Stimulated activated CD4-positive, alpha-beta T cell treated with anti-CD3 and anti-CD28 coated beads, TNF-alpha, amount 100 ng/mL, for 4 hours (primary cell): ENCODE measurements at places on chromosomes 12 and 14.

DNA sequence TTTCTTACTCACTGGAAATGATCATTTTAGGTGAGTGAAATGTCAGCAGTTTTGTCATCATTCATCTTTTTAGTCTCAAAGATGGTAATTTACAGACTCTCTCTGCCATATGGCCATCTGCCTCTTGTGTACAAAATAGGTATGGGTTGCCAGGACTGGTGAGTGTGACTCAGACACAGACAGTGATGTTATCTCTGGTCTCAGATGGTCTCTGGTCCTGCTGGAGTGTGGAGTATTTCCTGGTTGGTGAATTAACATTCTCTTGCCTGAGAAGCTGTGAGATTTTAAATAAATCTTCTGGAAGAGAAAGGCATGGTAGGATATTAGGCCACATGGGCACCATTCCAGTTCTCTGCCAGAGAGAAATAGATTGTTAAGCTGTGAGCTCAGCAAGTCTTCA is 207.0 kb downstream of the ATP23 start:
- no peak for DNase-seq

- no peak for DNase-seq
These were observed 12.5 kb upstream of the CLEC4E start for GRCh38 chr12:8553088-8553627.

GRCh38 chr12:9032202-9032964 is 43.0 kb downstream of the KLRG1 start:
- no peak for DNase-seq

- DNase-seq: peak; percentile 64
These were observed at the start of gene CACNB3 for GRCh38 chr12:48817873-48818830. CACNB3 (plus strand) TSS chr12:48818496; CDS start chr12:48818930, 434 bp downstream.

DNA sequence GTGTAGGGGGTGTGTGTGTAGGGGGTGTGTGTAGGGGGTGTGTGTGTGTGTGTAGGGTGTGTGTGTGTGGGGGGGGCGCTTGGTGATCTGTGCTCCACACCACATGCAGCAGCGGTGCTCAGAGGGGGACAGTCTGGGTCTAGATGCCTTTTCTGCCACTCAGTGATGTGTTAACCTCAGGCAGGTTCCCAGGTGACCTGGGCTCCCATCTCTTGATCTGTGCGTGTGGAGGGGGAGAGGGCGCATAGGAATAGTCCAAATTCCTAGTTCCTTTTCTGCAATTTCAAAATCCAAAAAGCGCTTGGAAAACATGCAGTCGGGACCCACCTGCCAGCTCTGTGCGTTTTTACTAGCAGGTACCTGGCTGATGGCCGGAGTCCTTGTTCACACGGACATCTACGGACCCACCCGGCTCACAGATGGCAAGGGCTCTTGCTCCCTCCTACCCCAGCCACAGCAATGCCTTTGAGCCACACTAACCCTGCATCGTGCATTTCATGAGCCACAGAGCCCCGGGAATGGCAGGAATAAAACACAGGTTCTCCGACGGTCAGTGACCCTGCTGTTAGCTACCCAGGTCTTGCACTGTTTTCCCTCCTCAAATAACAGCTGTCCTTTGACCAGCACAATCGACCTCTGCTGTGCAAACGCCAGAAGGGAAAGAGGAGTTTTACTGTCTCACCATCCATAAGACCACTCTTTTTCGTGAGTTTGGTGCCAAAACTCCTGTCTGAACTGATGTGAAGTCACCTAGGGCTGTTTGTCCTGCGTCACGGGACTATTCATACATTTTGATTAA is 120.8 kb downstream of the GLT1D1 start:
- DNase-seq: no peak

- DNase-seq: no peak
These were observed 126.8 kb upstream of the PRMT8 start for GRCh38 chr12:3364226-3364625.

DNA sequence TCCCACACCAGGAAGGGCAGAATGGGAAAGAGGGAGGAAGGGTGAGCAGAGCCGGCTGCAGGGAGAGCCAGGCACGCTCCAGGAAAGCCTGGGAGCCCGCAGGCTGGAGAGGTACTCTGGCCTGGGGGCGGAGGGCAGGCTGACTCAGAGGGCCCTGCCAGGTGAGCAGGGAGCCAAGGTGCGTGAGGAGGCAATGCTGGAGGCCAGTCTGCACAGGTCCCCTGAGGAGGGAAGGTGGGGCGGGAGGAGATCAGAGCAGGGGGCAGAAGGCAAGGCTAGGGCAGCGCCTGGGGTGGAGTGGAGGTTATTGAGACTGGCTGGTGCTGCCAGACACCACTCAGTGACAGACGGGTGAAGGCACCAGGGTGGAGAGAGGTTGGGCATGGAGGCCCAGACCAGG is 385.0 kb downstream of the BCL11B start:
- no peak for DNase-seq

DNA sequence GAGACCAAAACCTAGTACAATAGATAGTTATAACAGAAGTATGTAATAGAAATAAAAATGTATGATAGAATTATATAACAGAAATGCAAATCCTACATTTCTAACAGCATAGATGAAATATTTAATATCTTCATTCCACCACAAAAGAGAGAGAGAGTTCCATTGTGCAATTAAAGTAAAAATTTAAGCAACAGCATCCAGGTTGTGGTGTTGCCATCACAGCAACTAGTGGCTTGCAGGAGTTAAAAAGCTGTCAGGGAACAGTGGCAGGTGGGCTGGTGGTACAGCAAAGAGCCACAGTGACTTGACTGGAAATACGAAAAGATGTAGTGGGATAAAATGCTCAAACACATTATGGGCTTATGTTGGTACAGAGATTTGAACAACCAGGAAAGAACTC is 57.1 kb upstream of the MDM1 start:
- no peak for DNase-seq
